ENCODE measurements at places on chromosomes 6 and 20.

DNA sequence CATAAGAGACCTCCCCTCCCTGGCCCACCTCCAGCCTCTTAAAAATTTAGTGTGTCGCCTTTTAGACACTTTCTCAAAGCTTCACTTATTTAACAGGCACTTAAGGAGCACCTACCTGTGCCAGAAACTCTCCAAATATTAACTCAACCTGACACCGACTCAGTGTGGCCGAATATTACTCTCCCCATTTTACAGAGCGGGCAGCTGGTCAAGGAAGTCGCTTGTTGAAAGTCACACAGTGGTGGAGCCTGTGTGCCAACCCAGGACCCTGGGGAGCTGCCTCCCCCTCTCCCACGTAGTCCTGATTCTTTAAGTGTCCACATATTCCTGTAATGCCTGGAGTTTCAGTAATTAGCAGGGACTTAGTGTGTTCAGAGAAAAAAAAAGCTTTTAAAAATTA is 1.0 kb upstream of the PMEPA1 start:
- no peak for DNase-seq

GRCh38 chr6:134177236-134177635 is 124.8 kb upstream of the SLC2A12 start:
- DNase-seq: no peak

DNA sequence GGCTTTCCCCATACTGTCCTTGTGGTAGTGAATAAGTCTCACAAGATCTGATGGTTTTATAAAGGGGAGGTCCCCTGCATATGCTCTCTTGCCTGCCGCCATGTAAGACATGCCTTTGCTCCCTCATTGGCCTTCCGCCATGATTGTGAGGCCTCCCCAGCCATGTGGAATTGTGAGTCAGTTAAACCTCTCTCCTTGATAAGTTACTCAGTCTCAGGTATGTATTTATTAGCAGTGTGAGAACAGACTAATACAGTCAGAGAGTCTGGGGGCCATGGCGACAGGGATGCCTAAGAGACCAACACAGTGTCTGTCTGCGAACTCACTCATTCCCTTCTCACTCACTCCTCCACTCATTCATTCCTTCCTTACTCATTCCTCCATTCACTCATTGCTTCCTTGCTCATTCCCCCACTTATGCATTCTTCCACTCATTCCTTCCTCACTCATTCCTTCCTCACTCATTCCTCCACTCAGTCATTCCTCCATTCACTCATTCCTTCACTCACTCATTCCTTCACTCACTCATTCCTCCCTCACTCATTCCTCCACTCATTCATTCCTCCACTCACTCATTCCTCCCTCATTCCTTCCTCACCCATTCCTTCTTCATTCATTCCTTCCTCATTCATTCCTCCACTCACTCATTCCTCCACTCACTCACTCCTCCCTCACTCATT is 137.5 kb upstream of the AGPAT4 start:
- DNase-seq: no peak

DNA sequence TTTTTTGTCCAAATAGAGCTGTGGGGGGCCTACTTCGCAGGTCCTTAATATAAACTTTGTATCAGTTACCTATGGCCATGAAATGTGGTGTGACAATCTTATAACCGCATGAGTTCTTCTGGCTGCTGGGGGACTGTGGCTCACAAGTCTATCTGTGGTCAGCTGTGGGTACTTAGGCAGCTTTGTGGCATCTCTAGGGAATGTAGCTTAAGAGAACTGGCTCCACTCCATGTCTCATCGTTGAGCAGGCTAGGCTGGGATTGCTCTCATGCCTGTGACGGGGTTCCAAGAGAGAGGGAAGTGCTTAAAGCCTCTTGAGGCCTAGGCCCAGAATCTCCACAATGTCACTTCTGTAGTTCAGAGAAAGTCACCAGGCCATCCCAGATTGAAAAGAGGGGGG is 140.5 kb downstream of the BTBD3 start:
- no peak for DNase-seq

GRCh38 chr20:22629927-22630326 is 45.6 kb upstream of the FOXA2 start:
- no peak for DNase-seq

DNA sequence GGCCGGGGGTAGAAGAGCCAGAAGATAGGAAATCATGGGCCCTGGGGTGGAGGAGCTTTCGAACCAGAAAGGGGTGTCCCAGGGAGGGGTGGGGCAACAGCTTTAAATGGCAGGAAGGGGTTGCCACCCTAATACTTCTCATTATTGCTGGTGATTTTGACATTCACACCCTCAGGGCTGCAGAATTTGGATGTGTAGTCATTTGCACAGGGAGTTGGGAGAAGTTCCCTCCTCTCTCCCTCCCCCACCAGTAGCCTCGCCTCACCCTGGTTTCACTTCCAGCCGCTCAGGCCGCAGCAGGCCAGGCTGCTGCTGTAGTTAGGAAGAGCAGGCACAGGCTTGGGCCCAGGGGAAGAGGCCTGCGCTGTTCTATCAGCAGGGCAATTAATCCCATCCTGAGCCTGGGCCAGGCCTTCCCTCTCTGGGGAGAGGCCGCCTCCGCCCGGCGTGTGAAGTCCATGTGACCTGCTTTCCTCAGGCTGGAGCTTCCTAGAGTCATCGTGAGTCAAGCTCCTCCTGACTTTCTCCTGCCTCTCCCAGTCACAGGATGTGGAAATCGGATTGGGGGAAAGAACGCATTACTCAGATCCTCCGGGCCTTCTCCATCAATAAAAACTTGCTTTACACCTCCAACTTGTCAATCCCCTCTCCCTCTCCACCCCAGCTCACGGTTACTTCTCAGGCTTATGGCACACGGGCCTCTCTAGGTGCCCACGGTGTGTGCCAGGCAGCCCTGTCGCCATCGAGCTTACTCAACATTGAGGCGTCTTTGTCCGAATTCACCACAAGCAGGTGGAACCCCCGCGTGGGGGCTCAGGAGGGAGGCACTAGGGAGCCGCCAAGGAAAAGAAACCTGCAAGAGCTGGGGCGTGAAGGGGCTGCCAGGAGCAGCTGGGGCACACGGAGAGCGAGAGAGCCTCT is 7.8 kb downstream of the ADTRP start:
- no peak for DNase-seq

GRCh38 chr20:8642247-8642646 is 426.6 kb upstream of the PLCB4 start:
- no peak for DNase-seq

GRCh38 chr6:131669891-131670290 is 31.3 kb downstream of the OR2A4 start:
- no peak for DNase-seq

- DNase-seq: peak; percentile 50
These were observed 32.8 kb upstream of the BCAS1 start for GRCh38 chr20:54103067-54103761.

- no peak for DNase-seq
These were observed 1.5 kb downstream of the ARID1B start for GRCh38 chr6:156778454-156779205.

GRCh38 chr6:5592886-5593519 is 331.7 kb downstream of the FARS2 start:
- no peak for DNase-seq

- DNase-seq: no peak
These were observed 188.2 kb downstream of the CDKAL1 start for GRCh38 chr6:20722455-20722854.

DNA sequence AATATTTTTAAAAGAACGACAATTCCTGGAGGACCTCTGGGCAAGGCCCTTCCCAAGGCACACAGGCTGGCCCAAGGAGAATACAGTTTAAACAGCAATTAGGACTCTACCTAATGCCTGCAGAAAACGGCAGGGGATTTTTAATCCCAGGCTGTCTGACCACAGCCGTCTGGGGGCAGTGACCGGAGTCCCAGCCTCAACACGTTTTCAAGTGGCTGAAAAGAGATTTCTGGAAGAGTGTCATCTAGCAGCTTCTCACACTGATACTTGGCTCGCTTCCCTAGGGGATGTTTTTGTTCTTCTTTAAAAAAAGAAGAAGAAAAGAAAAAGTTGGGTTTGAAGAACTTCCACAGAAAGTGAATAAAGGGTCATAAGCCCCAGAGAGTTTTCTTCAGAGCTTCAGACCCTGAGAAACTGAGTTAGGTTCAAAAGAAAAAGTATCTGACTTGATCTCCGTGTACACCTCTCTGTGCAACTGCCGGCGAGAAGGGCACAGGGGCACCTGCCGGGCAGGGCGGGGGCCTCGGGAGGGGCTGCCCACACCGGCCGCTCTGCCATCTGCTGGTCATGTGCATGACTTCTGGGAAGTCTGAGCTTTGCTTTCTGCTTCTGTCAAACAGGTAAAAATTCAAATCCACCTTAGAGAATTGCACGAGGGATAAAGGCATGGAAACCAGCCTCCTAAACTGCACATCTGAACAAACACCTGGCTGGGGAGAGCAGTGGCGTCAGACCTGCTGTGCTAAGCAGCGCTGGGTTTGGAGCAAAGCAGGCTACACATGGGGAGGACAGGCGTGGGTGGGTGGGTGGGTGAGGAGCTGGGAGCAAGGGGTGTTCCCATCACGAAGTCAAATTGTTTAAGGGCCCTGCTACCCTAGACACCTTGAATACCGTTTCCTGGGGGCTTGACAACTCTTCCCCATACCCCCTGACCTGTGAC is 33.0 kb downstream of the RRBP1 start:
- DNase-seq: no peak

GRCh38 chr6:91161246-91161645 is 574.4 kb upstream of the MAP3K7 start:
- no peak for DNase-seq

DNA sequence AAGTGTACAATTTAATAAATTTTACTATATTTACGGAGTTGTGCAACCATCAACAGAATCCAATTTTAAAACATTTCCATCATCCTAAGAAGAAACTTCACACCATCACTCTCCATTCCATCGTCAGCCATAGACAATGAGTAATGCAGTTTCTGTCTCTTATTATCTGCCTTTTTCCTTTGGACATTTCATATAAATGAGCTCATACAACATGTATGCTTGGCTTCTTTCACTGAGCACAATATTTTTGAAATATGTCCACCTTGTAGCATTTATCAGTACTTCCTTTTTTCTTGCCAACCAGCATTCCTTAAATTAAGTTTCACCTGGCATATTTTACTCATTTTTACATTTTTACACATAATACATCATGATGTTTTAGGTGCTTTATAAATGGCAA is 22.7 kb upstream of the HIVEP1 start:
- no peak for DNase-seq

- no peak for DNase-seq
These were observed 15.0 kb upstream of the TBC1D22B start for GRCh38 chr6:37242429-37243052.

Measured in stimulated activated CD8-positive, alpha-beta memory T cell treated with anti-CD3 and anti-CD28 coated beads, Interleukin-15, amount 100 ng/mL, for 1 hour (primary cell).